Bronchial epithelial cell (primary cell): ENCODE measurements at places on chromosomes 1 and 21. TPM values are rescaled to one million over a fixed set of nuclear protein-coding genes. Genes with fewer than 3 reads are reported as not detected.
A peak's percentile ranks its signal among the peaks of the same experiment; 100 is the strongest.

The HIVEP3 gene
- total RNA-seq = under 0.01 and 0.26 TPM in 2 replicates

- DNase-seq = no peak
These were observed 5.8 kb downstream of the PCNX2 start for GRCh38 chr1:233289676-233290075.

DNA sequence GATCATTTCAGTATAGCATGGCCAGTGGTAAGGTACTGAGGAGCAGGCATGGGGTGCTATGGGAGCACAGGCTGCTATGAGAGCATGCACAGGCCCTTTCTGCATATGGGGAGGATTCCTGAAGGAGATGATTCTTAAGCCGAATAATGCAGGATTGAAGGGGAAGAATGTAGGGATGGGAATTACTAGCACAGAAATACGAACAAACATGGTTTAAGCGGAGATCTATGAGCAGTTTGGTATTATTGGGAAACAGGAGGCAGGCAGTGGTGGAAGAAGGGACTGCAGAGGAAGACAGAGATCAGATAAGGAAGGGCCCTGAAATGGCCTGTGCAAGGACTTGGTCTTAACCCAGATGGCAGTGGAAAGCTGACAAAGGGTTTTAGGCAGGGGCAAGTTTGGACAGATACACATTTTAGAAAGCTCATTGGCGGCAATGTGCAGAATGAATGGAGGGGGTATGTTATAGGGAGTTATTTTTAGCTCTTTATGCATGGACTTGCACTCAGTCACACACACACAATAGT is 1.7 kb downstream of the OSCP1 start:
- DNase-seq = peak; percentile 88

- DNase-seq = peak; percentile 33
These were observed 24.3 kb downstream of the AHCTF1 start for GRCh38 chr1:246907472-246907871.

The CRYAA gene
- total RNA-seq = not detected in 2 replicates

The KCNA2 gene
- total RNA-seq = not detected in 2 replicates

DNA sequence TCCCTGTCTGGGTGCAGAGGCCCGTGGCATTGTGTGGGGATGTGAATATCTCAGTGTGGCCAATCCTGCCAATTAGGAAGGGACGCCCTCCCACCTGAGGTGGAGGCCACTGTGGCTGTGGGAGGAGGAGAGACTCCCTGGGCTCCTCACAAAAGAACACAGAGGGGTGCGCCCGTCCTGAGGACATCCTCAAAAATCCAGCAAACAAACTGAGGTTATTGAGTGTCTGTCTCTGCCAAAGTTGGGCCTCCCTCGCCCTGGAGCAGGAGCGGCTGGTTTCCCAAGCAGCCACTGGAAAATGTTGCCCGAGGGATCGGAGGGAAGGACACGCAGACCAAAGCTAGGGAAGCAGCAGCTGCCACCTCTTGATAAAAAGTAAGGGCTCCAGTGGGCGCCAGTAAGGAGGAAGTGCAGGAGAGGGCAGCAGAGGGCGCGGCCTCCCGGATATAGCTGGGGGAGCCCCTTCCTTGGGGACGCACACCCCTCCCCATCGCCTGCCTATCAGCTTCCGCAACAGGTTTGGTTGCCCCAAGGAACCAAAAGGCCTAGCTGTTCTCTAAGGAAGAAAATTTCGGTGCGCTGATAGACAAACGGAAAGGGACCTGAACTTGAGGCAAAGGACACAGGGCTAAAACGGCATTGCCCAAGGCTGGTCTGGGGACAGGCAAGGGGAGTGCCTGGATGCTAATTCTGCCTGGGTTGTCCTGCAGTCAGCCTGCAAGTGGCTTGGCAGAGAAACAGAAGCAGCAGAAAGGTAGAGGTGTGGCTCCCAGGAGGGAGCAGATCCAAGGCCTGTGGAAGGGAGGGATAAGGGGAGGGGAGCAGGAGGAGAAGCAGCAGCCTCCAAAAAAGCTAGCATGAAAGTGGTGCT is 1.7 kb upstream of the GRIK3 start:
- no peak for DNase-seq

The B3GALT5 gene
- total RNA-seq = under 0.01 and 0.90 TPM in 2 replicates

- no peak for DNase-seq
These were observed 30.0 kb upstream of the FGGY start for GRCh38 chr1:59266927-59267293.

DNA sequence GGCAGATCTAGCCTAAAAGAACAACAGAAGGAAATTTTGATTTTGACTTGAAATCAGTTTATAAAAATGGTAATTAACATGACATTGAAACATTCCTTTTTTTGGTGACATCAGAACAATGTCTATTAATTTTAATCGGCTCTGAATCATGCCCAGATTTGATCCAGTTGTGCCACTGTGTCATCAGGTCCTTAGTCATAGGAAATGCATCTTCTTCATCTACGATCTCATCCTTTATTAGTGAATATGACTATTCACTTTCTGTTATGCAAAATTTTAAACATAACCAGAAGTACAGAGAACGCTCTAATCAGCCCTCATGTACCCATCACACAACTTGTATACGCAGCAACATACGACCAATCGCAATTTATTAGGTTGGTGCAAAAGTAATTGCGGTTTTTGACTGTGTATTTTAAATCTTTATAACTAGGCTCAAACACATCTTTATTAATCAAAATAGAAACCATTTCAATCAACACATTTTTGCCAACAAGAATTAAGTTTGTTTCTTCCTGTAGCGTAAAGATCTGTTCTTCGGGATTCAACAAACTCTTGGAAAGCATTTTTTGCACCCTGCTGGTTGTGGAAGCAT is 40.3 kb upstream of the TLR5 start:
- peak; percentile 57 for DNase-seq

DNA sequence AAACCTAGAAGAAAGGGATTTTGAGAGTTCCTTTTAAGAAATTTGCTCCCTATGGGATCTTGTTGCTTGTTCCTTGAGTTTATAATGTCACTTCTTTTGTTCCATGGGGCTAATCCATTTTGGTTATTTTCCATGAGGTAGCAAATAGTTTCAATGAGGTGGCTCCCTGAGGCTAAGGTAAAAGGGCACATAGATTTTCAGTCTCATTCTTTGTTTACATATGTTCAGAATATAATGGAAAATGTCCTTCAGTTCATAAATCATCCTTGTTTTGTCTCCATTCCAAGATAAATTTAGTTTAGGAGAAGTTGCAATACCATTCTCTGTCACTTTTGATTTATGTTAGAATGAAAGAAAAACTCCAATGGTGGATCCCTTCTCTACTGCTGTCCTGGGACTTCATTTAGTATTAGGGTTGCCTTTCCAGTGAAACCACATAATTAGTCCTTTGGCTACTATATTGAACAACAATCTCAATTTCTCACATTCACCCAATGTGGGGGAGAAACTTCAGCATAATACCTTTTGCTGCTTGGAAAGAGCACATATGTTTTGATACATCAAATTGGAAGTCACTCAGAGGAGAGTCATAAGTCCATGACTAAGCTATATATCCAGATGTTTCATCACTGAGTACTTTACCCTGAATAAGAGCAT is 80.9 kb upstream of the ADAMTS5 start:
- DNase-seq = peak; percentile 84
